ENCODE measurements at places on chromosomes 7 and 10. TPM values are rescaled to one million over a fixed set of nuclear protein-coding genes. Genes with fewer than 3 reads are reported as not detected.

DNA sequence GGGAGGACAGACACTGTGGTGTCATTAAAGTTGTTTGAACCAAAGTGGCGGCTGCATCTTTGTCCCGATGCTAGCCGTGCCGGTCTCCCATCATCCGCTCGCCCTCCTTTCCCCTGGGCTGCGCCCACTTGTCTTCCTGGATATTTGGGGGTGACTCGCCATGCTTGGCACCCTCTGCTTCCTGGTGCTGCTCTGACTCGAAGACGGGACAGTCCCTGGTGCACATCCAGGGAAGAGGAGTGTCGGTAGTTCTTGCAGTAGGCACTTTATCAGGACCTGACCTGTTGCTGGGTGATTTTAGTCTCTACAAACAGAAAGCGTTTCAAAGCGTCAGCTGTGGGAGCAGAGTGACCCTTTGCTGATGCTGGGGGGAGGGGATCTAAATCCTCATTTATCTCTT is 68.3 kb upstream of the DNAJB6 start:
- no peak for DNase-seq

- no peak for DNase-seq
Measured at GRCh38 chr7:22670422-22670815, 56.6 kb upstream of the IL6 start.

DNA sequence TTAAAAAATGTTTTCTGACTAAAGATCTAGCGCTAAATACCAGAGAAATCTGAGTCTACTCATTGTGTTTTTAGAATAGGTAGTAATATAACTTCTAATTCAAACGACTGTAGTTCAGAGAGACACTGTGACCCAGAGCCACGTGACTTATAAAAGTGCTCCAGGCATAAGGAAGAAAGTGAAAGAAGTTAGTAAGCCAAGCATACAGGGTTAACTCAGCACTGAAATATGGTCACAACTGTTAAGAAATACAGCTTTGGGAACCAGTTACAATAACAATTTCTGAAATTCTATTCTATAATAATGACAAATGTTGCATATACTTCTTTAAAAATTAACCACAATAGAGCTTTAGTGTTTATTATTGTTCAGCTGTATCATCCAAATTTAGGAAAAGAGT is 119.1 kb downstream of the TFEC start:
- no peak for DNase-seq

DNA sequence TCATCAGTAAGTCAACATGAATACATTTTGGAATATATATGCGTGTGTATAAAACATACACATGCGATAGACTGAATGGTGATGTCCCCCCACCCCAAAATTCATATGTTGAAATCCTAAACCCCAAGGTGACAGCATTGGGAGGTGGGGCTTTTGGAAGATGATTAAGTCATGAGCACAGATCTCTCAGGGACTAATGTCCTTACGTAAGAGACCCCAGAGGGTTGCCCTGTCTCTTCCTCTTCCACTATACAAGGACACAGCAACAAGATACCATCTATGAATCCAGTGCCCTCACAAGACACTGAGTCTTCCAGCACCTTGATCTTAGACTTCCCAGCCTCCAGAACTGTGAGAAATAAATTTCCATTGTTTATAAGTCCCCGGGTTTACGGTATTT is 22.5 kb downstream of the DRGX start:
- no peak for DNase-seq

DNA sequence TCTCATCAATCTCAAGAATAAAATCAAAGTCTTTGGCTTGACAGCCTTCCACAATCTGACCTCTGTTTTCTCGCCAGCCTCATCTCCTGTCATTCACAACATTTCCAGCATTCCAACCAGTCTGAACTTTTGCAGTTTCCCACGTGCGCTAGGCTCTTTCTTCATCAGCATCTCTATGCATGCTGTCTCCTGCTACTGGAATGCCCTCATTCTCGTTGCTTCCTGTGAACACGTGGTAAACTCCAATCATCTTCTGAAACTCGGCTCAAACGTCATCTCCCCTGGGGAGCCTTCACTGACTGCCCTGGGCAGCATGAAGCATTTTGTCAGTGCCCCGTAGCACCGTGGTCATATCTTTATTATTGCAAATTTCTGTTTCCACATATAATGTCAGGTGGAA is 12.2 kb upstream of the RSBN1L start:
- DNase-seq, result no peak

GRCh38 chr7:112995059-112995824 is 91.4 kb downstream of the GPR85 start:
- DNase-seq, result no peak

The ASB4 gene
- 1.2 TPM for total RNA-seq

The IFIT1B gene
- 0.81 TPM for total RNA-seq

The SORCS1 gene
- 0.43 TPM for total RNA-seq

Data from cardiac septum (tissue), 1 donor.